ENCODE measurements at places on chromosomes 5 and 9.
A peak's percentile ranks its signal among the peaks of the same experiment; 100 is the strongest.

DNA sequence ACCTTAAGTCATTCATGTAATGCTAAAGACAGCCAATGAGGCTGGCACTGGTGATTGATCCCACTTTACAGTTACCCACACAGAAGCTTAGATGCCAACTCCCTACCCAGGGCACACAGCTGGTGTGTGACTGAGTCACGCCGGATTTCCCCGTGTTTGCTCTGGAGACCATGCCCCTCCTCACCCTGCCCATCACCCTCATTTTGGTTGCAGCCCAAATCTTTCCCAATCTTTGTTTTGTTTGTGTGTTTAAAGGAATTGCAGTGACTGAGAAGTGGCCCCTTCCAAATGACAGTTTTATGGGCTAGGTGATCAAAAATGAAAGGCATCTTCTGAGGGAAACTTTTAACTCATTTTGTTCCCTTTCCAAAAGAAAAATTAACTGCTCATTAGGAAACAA, 10.9 kb downstream of the FBXL7 start:
- DNase-seq: no peak

DNA sequence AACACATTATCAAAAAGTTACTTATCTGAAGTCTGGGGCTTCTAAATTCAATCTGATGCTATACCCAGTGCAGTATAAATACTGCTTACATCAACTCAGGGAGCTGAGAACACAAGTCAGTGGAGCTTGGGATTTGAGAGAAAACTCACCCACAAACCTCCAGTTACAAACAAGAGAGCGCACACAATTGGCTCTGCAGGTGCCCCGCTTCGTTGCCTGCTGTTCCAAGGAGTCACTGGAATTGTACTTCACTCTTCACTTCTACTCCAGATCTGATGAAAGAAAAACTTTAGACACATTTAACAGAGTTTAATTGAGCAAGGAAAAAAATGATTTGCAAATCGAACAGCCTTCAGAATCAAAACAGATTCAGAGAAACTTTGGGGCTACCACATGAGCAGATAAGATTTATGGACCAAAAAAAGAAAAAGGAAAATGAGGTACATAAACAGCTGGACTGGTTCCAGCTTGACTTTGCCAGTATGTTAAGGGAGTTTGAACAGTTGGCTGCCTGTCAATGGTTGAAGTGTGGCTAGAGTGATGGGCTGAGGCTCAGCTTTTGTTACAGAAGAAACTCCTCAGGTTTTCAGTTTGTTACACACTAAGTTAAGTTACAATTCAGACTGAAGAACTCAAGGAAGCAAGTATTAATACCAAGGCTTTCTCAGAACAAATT, 156.6 kb downstream of the AOPEP start:
- DNase-seq: peak; percentile 54

DNA sequence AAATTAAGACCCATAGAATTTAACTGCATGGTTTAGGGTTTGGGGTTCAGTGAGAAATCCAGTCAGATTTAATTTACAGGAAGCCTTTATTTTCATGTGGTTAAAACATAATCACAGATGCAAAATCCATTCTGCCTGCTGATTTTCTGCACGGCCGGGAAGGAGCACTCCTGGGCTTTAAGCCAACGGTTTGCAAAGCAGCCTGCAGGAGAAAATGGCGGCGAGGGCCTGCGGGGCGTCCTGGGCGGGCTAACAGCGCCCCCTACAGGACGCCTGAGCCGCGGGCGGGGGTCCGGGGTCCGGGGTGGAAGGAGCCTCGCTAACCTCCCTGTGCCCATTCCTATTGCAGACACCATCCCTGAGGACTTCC, 47.6 kb downstream of the THBS4 start:
- peak; percentile 30 for DNase-seq

- DNase-seq: no peak
Measured at GRCh38 chr9:18238254-18238653, 235.7 kb upstream of the ADAMTSL1 start.

GRCh38 chr9:131695836-131696460, 43.9 kb downstream of the RAPGEF1 start:
- no peak for DNase-seq

DNA sequence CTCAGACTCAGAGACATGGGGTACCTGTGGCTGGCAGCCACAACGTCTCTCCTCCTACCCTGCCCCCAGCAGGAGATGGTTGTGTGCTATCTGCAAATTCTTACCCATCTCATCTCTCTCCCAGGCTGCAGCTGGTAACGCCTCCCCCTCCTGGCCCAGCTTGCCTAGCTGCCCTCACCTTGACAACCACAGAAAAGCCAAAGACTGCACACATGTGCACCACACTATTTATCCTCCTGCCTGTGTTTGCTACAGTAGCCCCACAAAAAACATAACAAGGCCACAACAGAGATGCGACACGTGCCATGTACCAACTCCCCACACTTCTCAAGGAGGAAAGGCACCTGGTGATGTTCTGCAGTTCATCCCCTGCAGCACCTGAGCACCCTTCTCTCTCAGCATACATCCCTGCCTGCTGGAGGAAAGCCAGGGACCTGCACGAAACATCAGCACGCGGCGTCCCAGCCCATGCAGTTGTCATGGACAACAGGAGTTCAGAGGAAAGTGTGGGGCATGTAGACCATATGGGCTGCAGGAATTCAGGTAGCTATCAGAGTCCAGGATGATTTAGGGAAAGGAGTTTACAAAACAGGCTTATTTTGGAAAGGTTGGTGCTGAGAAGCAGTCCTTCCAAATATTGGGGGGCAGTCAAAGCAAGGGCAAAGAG, 168.7 kb downstream of the C5orf15 start:
- no peak for DNase-seq

- no peak for DNase-seq
Measured at GRCh38 chr5:32319926-32320543, 7.3 kb upstream of the MTMR12 start.

DNA sequence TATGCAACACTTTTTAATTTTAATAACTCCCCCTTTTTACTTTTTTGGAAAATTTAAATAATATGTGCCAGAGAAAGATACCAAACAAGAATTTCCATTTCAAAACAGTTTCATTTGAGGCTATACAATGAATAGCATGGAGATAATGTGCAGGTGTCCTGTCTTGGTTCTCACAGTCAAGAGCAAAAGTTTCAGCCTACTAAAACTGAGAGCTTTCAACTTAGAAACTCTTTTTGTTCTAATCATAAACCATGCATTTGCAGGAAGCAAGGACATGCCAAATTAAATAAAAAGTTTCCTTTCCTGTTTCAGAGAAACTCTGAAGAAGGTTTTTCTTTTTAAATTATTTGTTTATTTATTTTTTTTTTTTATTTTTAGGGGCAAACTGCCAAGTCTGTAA, 1165.6 kb upstream of the SEMA6A start:
- DNase-seq: no peak

GRCh38 chr5:112248623-112249022, 170.5 kb downstream of the EPB41L4A start:
- no peak for DNase-seq

GRCh38 chr5:118968406-118968911, 19.9 kb downstream of the DTWD2 start:
- DNase-seq: no peak

- no peak for DNase-seq
Measured at GRCh38 chr5:13910637-13911288, 33.7 kb downstream of the DNAH5 start.

GRCh38 chr5:90287036-90287435, 122.5 kb downstream of the CETN3 start:
- DNase-seq: no peak

- DNase-seq: no peak
Measured at GRCh38 chr5:29037716-29038115, 1999.3 kb upstream of the CDH9 start.

- DNase-seq: no peak
Measured at GRCh38 chr5:66987126-66987525, 209.5 kb downstream of the CD180 start.

DNA sequence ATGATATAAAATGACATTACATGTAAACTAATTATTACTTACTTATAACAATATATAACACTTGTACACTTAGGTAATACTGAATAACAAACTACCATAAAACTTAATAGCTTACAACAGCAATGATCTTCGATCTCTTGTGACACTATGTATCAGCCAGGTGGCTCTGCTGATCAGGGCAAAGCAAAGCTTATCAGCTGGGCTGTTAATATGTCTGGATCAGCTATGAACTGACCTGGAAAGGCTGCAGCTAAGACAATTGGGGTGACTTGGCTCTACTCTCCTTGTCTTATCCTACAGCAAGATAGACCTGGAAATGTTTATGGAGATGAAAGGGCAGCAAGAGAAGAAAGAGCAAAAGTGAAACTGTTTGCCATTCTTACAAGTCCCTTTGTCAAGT, 511.3 kb downstream of the TLR4 start:
- DNase-seq: no peak

- no peak for DNase-seq
Measured at GRCh38 chr9:114737118-114737517, 55.1 kb upstream of the TEX48 start.

DNA sequence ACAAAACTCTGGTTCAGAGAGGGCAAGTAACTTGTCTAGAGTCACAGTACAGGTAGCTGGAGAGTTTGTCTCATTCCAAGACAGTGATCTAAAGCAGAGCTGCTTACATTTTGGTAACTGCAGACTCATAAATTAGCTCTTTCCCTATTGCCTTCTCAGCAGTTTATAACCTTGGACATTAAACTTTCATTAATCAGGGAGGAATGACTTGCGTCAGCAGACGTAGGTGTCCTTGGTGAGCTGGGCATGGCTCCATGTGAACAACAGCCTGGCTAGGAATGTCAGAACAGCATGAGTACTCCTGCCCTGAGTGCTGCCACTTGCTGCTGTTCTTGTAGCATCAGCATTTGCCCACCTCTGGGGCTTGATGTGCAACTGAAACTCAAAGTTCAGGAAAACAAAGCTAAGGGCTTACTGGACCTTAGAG, 2.2 kb upstream of the ALDOB start:
- no peak for DNase-seq

- no peak for DNase-seq
Measured at GRCh38 chr5:178415353-178415752, 174.8 kb downstream of the COL23A1 start.

GRCh38 chr9:120221844-120222243, 358.1 kb downstream of the CDK5RAP2 start:
- DNase-seq: no peak

DNA sequence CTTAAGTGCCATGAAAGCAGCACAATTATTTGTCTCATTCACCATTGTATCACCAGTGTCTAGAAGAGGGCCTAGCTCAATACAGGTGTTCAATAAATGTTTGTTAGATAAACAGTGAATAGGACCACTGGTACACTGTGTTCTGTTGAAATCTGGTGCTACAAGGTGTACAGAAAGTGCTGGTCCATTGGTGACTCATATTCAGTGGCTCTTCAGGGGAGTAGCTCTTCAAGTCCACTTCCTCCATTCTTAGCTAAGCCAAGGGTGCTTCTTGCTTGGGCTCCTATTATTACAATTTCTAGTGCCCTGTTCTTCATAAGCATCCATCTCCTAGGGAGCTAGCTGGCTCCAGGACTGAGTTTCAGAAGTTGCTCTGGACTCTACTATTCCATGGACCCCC, 6.4 kb upstream of the FCHO2 start:
- DNase-seq: no peak

DNA sequence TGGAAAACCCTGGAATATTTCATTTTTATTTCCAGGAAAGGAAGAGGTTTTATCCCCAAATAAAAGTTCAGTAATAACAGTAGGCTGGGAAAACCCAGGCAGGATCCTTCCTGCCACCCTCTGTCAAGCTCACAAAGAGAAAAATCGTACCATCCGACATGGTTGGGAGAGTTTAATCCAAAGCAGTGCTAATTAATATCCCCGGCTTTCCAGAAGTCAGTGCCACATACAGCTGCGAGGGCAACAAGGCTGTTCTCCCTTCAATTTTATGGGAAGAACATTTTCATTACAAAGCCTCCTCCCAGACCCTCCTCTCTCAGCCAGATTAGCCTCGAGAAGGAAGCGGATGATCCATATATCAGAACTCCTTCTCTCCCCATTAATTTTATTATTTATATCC, 95.5 kb downstream of the PAX5 start:
- DNase-seq: no peak

DNA sequence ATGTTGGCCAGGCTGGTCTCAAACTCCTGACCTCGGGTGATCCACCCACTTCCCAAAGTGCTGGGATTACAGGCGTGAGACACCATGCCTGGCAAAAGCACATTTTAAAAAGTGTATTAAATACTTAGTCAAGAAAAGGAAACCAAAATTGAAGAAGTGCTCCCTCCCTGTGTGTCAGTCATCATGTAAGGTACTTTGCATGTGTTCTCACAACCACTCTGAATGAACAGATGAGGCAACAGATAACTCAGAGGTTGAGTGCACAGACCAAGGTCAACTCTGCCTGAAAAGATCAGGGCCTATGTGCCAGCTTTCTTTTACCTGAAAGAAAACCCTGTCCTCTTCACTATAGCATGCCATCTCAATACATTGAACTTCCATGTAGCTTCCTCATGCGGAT, 289.7 kb downstream of the MRPS30 start:
- no peak for DNase-seq

- DNase-seq: peak; percentile 64
Measured at GRCh38 chr5:98772415-98773213, 849 bp upstream of the RGMB start.

DNA sequence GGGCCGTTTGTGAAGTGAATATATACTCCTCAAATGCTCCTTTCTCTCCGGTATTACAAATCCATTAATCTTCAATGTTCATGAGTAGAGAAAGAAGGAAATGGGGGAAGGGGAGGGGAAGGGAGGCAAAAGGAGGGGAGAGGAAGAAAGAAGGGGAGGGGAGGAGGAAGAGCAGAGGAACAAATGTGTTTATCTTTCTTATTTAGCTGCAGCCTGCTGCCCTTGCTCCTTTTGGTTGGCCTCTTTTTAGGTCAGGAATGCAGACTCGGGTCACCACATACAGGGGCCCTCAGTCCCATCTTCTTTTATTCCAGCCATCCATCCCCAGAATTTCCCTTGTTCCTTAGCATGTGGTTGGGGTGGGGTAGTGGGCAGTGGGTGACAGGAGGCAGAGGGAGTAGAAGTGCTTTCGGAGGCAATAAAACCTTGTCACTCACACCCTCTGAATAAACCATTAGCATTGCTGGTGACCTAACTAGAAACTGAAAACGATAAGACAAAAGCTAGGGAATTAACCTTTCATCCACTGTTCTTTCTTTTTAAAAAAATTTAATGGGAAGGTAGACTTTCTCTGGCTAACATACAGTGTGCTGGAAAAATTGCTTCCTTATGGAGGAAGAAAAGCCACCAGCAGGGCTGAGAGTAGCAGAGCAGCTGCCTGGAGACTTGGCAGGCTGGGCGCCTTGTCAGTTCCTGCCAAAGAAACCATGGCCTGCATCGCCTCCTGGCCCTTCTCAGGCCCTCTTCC, 16.8 kb upstream of the PRLR start:
- no peak for DNase-seq

DNA sequence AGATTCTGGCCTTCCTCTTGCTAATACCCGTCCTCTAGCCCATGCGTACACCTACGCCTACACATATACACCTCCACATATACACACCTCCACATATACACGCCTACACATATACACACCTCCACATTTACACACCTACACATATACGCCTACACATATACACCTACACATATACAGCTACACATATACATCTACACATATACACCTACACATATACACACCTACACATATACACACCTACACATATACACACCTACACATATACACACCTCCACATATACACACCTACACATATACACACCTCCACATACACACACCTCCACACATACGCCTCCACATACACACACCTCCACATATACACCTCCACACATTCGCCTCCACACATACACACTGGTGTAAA, 27.2 kb downstream of the AK3 start:
- DNase-seq: no peak

- no peak for DNase-seq
Measured at GRCh38 chr5:158977642-158978041, 122.1 kb downstream of the EBF1 start.

Data from NCI-H510A treated with DMSO at 0.1 percent for 48 hours (cell line).